ENCODE measurements at places on chromosomes 3 and 15.

GRCh38 chr3:64426551-64426950 is 201.3 kb upstream of the PRICKLE2 start:
- no peak for DNase-seq

- no peak for DNase-seq
Measured at GRCh38 chr15:43132830-43133429, 456 bp upstream of the TMEM62 start.

GRCh38 chr15:67433495-67434099 is 87.3 kb upstream of the C15orf61 start:
- DNase-seq, result peak; percentile 35

DNA sequence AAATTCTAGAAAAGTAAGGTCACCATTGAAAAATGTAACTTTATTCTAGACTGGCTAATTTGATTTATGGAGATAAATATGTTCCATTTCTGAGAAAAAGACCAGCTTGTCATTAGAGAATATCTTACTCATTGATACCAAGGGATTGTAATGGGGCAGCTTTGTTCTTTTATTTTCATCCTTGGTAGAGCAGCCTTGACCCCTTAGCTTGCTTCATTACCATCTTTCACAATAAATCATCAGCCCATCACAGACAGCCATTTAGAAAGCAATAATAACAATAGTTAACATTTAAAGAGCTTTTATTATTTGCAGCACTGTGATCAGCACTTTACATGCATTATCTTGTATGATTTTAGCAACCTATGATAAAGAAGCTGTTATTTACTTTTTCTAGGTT is 253.6 kb downstream of the C3orf38 start:
- DNase-seq, result no peak

GRCh38 chr15:31328428-31328968 is 1.9 kb downstream of the KLF13 start:
- DNase-seq, result no peak

DNA sequence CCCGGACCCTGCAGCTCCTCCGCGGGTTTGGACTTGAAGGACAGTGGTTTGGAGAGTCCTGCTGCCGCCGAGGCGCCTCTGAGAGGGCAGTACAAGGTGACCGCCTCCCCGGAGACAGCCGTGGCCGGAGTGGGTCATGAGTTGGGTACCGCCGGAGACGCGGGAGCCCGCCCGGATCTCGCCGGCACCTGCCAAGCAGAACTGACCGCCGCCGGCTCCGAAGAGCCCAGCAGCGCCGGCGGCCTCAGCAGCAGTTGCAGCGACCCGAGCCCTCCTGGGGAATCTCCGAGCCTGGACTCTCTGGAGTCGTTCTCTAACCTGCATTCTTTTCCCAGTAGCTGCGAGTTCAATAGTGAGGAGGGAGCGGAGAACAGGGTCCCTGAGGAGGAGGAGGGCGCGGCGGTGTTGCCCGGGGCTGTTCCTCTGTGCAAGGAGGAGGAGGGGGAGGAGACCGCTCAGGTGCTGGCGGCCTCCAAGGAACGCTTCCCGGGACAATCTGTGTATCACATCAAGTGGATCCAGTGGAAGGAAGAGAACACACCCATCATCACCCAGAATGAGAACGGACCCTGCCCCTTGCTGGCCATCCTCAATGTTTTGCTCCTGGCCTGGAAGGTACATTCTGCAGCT is 634 bp downstream of the MINDY2 start:
- peak; percentile 76 for DNase-seq

- no peak for DNase-seq
Measured at GRCh38 chr3:101888653-101889052, 39.3 kb downstream of the NFKBIZ start.

DNA sequence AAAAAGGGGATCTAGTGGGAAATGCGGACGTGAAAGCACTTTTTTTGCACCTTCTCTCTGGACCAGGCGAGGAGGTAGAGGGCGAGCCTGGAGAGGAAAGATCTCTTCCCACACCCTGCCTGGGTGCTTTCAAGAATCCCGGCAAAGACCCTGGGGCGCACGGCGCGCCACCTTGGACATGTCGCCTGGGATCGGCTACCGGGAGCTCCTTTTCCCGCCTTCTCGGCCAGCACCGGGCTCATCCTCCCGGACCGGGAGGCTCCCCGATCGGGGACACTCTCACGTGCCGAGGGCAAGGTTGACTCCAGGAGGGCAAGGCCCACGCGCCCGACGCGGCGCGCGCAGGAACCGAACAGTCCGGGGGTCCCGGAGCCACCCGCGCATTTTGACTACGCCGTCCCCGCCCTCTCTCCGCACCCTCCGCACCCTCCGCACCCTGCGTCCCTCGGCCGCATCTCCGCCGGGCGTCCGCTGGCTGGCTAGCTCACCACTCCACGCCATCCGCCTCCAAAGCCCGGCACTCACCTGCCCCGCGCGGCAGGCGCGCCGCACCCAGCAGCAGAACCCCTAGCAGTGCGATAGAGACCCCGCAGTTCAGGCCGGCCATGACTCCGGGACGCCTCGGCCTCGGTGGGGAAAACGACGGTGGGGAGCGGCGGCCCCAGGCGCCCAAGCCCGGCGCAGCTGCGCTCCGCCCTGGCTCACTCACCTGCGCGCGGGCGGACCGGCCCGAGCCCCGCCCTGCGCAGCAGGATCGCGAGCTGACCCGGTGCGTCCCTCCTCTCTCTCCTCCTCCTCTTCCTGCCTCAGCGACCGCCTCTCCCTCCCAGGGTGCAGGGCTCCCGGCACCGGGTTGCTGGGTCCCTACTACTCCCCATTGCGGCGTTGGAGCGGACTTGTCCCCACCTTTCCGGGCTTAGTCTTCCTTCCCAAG is at the start of gene CDCP1:
CDCP1 (minus strand) TSS at position 698 of the 934 bp plus-strand sequence; CDS start at position 607, 91 bp downstream.
- DNase-seq, result no peak

GRCh38 chr3:8530581-8530980 is 29.0 kb downstream of the LMCD1 start:
- DNase-seq, result no peak

GRCh38 chr3:9930804-9931418 is 2.7 kb upstream of the CRELD1 start:
- DNase-seq, result no peak

- DNase-seq, result no peak
Measured at GRCh38 chr3:177731644-177732268, 534.5 kb upstream of the TBL1XR1 start.

DNA sequence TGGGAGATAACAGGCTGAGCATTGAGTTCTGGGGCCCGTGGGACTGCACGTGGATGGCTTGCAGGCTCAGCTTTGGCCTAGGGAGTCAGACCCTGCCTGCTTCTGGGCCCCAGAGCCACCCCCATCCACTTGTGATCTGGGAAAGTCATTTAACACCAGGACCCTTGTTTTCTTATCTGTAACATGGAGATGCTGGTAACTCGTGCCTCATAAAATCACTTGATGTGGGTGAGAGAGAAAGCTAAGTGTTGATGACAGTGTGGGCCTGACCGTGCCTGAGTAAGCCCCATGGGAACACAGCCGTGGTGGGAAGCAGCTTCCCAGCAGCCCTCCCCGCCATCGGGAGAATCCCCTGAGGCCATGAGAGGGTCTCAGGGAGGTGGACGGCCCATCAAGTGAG is 378.1 kb downstream of the GABRB3 start:
- no peak for DNase-seq

DNA sequence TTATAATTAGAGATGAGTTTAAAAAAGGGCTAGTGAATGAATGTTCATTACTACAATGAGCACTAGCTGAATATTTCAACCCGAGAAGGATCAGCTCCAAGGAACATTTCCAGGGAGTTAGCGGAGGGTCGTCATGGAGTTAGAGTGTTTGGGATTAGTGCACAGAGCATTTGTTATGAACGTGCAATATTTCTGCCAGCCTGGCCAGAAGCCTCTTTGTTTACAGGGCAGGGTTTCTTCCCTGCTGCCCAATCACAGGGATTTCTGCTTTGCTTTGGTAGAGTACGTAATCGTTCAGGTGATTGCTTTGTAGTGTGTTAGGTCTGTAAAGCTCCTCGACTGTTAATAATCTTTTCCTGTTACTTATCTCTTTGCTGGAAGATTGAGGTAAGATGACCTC is 5.9 kb downstream of the CGNL1 start:
- peak; percentile 43 for DNase-seq

DNA sequence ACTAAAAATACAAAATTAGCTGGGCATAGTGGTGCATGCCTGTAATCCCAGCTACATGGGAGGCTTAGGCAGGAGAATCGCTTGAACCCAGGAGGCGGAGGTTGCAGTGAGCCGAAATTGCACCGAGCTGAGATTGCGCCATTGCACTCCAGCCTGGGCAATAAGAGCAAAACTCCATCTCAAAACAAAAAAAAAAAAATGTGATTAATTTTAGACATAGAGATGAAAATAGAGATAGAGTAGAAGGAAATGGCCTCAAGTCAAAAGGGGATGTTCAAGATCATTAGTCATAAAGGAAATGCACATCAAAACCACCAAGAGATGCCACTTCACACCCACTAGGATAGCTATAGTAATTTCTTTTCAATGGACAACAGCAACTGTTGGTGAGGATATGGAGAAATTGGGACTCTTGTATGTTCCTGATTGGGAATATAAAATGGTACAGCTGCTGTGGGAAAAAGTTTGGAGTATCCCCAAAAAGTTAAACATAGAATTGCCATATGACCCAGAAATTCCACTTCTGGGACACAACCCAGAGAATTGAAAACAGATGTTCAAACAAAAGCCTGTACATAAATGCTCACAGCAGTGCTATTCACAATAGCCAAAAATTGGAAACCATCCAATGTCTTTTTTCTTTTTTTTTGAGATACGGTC is 55.4 kb downstream of the ABHD2 start:
- DNase-seq, result no peak

- no peak for DNase-seq
Measured at GRCh38 chr3:114207768-114208167, 28.9 kb upstream of the DRD3 start.

GRCh38 chr3:184629555-184630160 is 68.1 kb downstream of the EPHB3 start:
- no peak for DNase-seq

DNA sequence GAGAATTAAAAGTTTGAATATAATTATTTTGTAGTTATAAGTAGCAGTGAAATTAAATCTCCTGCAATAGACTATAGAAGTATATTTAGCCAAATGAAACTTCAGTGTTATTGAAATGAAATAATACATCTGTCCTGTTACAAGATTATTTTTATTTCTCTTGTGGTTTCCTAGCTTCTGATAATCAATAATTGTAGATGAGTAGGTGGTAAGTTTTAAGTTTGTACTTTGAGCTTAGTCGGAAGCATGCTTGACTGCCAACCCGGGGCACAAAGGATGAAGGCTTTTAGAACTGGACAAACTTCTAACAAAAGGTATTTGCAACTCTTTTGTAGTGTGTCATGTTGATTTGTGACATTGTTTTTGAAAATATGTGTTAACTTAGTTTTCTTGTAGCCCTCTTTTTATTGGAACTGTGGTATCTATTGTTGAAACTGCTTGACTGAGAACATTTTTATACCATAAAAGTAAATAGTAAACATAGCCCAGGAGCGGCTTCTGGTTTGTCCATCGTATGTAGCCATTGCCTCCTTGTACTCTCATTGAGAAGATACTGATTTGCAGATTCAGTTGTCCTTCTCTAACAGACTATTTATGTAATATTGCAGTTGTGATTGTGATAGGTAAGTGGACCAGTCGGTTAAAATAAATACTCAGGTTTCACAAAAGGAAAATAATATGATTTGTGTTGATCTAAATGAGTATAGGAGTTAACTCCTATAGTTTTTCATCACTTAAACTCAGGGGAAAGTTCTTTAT is 2.9 kb downstream of the CTNNB1 start:
- peak; percentile 50 for DNase-seq

DNA sequence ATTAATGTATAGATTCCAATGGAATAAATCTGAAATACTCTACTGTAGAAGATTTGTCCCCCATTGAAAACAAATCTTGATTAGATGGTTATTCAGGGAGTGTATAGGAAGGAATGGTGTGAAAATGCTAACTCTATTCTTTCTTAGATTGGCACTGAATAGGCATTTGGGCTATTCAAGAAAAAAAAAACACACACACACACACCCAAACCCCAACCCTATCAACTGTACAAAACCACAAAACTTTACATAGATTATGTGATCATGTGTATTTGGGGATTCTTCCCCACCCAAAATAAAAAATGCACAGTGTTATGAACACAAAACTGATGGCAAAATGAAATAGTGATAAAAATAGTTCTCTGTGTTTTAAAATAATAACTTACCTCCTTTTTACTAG is 61.8 kb downstream of the TIGIT start:
- no peak for DNase-seq
